ENCODE measurements at places on chromosomes 11 and 22. TPM values are rescaled to one million over a fixed set of nuclear protein-coding genes. Genes with fewer than 3 reads are reported as not detected.

GRCh38 chr11:117179048-117179999 lies 781 bp downstream of the SIDT2 start:
- DNase-seq = no peak

DNA sequence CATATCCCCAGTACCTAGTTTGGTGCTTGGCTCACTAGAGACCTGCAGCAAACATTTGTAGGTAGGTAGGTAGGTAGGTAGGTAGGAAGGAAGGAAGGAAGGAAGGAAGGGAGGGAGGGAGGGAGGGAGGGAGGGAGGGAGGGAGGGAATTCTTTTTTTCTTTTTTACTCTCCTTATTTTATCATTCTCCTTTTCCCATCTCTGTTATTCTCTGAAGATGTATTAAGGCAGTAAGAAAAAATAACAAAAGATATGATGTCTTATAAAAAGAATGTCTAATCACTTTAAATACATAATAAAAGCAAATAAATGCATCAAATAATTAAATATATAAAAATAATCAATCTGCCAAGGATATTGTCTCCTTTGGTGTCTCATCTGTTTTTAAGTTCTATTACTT lies 28.4 kb downstream of the VSIG10L2 start:
- DNase-seq = no peak

DNA sequence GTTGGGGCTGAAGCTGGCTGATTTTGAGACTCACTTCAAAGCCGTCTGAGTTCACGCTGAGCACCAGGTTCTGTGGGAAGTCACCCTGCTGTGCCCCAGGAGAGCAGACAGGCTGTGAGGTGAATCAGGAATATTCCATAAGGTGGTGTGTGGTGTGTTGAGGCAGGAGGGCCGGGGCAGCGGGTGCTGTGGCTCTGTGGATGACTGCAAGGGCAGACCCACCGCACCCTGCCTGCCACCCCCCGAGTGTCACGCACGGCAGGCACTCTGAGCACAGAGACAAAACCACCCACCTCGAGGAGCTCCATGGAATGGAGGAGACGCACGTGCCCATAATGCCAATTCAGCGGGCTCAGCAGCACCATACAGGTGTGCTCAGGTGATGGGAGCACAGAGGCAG lies 147.8 kb downstream of the PKNOX2 start:
- no peak for DNase-seq

DNA sequence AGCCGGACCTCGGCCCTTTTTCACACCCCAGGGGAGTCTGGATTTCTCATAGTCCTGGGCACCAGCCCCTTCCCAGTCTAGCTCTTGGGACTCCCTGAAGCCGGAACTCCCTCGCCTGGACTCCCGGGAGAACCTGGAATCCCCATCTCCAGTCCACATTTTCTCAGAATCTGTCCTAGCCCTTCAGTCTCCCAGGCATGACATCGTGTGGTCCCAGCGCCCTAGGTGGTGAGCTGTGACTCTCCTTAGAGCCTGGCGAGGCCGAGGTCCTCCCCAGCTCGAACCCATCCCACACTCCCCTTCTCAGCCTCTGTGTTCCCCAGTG lies 673 bp upstream of the DUSP18 start:
- DNase-seq = no peak

DNA sequence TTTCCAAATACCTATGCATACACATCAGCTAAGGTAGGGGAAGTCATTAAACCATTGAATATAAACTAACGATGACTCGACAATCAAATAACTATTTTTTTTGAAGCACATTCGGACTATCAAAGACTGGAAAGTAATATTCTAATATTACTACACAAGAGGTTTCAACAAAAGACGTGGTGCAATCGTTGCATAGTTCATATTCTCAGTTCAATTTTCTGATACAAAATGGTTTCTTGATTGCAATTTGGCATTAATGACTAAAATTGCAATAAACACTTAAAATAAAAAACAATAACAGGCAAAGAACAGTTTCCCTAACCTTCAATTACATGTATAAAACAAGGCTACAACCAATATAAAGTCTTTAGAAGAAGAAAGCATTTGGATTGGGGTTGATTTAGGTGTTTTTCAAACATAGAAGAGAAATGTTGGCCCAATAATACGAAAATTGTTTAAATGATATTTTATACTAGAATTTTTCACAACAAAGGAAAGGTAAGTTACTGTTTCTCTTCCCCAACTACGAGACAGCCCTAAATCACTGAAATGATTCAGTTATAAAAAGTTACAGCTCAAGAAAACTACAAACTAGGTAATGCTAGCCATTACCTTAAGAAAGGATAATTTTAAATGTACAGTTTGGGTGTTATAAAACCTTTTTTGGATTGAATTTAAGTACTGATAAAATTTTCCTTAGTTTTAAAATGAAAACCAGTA lies 17.6 kb downstream of the BLID start:
- DNase-seq = no peak

- no peak for DNase-seq
Measured at GRCh38 chr11:121930004-121930965, 185.7 kb downstream of the BLID start.

- DNase-seq = no peak
Measured at GRCh38 chr11:104967534-104968354, 630 bp downstream of the CASP4 start.

DNA sequence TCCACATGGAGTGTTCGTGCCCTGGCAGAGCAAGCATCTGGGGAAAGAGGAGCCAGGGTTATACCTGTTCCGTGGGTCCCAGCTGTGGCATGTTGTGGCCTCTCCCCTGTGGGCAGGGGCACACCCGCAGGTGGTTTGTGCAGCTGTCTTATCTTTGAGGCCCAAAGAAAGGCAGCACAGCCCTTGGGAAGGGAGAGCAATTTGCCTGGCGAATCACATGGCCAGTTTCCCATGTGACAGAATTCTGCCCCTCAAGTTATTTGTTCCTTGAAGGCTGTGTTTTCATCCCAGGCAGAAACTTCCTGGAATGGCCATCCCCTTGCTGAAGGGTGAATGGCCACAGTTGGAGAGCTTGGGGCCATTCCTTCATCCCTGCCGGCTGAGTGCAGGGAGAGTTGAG lies 16.4 kb upstream of the COX8A start:
- DNase-seq = no peak

GRCh38 chr22:20530368-20531153 lies 23.2 kb downstream of the MED15 start:
- DNase-seq = no peak

- DNase-seq = no peak
Measured at GRCh38 chr22:46983046-46983445, 220.6 kb downstream of the TBC1D22A start.

- DNase-seq = no peak
Measured at GRCh38 chr11:5767056-5767455, 13.0 kb downstream of the OR52N4 start.

GRCh38 chr11:126088999-126089398 lies 26.3 kb upstream of the CDON start:
- DNase-seq = no peak

The RASGRP2 gene
- 36.7 TPM for total RNA-seq

The BATF2 gene
- total RNA-seq = not detected

GRCh38 chr11:46858920-46859546 lies 13.0 kb upstream of the CKAP5 start:
- DNase-seq = peak; percentile 7

DNA sequence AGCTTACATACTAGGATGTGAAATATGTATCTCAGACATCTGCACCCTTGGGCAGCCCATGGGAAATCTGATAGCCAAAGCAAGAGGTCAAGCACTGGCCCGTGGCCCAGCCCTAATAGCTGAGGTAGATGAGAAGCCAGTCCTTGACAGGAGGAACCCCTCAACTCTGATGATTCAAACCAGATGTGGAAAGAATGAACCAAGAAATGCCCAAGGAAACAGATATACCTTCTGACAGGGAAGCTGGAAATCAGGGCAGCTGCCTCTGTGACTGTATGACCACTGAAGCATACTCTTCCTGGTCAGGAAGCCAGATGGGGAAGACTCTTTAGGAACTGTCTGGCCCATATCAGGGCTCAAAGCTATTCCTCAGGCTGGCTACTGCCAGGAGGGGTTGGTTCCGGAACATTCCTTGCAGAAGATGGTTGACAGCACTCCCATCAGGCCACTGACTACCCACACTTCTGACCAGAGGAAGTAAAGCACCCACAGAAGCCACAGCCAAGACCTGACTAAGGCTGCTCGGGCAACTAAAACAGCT lies 124.2 kb downstream of the SWAP70 start:
- DNase-seq = no peak

The FAM83F gene
- total RNA-seq = 0.78 TPM

DNA sequence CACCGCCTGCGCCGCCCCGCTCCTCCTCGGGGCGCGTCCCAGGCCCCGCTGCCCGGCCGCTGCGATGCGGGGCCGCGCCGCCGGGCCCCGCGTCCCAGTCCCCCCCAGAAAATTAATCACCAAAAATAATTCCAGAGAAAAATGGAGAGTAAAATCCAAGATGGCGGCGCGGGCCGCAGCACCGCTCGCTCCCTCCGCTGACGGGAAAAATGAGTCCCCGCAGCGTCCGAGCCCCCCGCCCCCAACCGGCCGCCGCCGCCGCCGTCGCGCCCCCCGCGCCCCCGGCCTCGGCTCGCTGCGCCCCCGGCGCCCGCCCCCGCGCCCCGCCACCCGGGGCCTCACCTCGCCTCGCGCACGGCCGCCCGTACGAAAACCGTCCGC lies at the start of gene KMT5B:
Gene KMT5B, minus strand, starts transcription at position 162 of the 381 bp plus-strand sequence. CDS start 23,220 bp downstream, outside the sequence.
- DNase-seq = no peak

DNA sequence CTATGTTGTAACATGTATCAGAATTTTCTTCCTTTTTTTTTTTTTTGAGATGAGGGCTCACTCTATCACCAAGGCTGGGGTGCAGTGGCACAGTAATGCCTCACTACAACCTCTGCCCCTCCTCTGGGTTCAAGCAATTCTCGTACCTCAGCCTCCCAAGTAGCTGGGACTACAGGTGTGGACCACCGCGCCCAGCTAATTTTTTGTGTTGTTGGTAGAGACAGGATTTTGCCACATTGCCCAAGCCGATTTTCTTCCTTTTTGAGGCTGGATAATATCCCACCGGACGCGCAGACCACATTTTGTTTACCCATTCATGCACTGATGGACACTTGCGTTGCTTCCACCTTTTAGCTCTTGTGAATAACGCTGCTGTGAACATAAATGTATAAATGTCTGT lies 97.0 kb downstream of the BRD1 start:
- no peak for DNase-seq

GRCh38 chr11:116980136-116980793 lies 118.0 kb downstream of the SIK3 start:
- DNase-seq = no peak

GRCh38 chr11:8768625-8769333 lies 86.2 kb downstream of the RPL27A start:
- DNase-seq = no peak

- DNase-seq = no peak
Measured at GRCh38 chr22:49427941-49428340, 399.7 kb downstream of the BRD1 start.

GRCh38 chr11:2813141-2813908 lies 72.2 kb downstream of the CDKN1C start:
- DNase-seq = no peak

The RIBC2 gene
- total RNA-seq = not detected

DNA sequence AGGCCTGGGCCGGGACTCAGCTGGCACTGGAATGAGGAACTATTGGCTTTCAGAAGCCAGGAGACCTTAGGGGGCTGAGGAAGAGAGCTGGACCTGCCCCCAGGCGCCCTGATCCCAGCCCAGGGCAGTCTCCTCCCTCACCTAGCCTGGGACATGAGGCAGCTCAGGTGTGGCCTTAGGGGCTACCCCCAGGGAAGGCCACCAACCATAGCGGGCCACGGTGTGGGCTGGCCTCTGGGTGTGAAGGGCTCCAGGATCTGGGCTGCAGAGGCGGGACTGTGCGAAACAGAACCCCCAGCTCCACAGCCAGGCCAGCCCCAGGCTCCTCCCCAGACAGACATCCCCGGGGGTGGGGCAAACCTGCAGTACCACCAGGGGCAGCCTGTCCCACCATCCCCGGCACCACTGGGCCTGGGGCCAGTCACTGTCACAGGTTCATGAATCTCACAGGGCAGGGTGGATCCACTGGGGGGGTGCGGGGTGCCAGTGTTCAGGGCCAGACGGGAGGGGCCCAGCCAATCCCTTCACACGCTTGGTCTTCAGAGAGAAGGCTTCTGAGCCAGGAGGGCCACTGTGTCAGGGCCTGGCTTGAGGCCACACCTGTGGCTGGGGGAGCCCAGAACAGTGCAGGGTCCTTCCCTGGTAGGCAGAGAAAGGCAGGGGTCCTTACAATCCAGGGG lies 3.5 kb downstream of the PLXNB2 start:
- DNase-seq = no peak

The TMPRSS13 gene
- 0.47 TPM for total RNA-seq

The DDIAS gene
- total RNA-seq = 2.2 TPM

- no peak for DNase-seq
Measured at GRCh38 chr11:119571311-119571710, 148.3 kb upstream of the THY1 start.

DNA sequence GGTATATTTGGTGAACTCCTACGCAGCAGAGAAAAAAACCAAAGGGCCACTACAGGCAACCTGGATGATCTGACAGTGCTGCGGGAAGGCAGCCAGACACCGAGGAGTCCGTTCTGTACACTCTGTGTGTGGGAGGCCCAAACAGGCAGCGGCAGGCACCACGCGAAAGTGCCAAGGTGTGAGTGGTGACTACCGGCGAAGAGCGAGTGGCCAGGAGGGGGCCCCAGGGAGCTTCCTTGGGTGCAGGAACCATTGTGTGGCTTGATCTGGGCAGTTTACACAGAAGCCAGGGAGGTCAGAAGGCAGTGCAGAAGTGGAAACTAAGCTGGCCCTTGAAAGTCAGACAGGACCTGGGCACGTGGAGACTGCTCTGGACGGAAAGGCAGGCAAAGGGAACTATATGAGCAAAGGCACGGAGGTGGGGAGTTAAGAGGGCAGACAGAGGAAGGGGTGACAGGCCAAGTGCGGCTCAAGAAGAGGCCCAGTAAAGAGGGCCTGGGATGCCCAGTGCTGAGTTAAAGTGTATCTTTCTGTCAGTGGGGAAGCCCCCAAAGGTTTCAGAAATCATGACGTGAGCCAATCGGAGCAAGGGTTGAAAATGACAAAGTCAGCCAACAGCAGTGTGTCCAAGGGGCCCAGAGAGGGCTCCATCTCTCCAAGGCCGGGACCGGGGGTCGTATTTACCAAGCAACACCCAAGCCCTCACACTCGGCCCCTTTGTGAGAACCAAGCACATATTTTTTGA lies 10.6 kb downstream of the TMEM184B start:
- peak; percentile 76 for DNase-seq

The PRG3 gene
- 0.31 TPM for total RNA-seq
